ENCODE measurements at places on chromosomes 1 and 21. TPM values are rescaled to one million over a fixed set of nuclear protein-coding genes. Genes with fewer than 3 reads are reported as not detected.

DNA sequence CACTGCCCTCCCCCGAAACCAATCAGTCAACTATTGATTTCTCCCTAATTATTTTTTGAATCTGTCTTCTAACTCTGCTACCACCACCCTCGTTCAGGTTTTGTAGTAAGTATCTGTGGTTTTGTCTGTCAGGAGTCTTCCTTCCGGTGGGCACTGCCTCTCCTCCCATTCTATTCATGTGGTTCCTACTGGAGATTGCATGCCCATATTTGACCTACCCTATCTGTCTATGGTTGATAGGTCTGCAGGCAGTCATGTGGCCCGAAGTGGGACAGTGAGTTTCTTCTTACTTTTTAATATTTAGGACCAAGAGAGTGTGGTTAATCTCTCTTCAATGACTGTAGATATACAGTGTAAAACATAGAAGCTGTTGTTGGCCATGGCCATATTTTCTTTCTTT is 17.8 kb upstream of the MAST2 start:
- DNase-seq, result no peak

The HES4 gene
- 184 TPM for total RNA-seq

The CENPF gene
- total RNA-seq, result 20.6 TPM

The MX2 gene
- 1.4 TPM for total RNA-seq

The ADAM30 gene
- total RNA-seq, result not detected

DNA sequence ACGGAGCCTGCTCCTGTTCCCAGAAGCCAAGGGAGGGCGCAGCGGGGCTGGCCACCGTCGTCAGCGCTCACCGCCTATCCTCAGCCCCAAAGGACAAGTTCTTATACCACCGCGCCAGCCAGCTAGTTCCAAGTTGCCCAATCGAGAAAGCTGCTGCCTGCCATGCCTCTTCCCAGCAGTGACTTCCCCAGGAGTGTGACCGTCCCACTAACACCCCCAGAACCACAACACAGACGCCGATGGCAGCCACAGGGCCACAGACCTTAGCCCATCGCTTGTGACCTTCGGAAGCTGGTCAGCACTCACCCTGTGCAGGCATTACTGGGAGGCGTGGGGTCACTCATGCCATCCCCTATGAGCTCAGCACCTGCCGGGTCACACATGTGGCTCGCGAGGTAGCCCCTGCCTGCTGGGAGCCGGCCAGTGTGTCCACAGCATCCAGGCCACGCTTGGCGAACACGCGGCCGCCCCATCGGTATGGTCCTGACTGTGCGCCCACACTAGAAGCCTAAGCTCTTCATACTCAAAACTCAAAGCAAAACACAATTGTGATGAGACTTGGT is 20.1 kb downstream of the NADK start:
- DNase-seq, result no peak

The STUM gene
- not detected for total RNA-seq

GRCh38 chr1:183239220-183239742 is 53.2 kb downstream of the LAMC2 start:
- DNase-seq, result no peak

DNA sequence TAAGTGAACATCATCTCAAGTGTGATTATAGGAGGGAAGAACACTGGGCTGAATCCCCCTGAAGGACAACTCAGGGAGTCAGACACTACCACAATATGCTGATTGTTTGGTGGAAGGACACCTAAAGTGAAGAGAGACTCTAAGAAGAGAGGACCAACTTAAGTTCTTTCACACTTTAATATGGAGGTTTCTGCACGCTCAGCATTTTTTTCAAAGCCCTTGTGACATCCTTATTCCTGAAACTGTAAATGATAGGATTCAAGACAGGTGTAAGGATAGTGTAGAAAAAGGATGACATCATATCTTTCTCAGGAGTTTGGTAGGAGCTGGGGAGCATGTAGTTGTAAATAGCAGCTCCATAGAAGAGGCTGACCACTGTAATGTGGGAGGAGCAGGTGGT is 4.8 kb downstream of the OR2T10 start:
- no peak for DNase-seq

- no peak for DNase-seq
These were observed 49.6 kb downstream of the AK4 start for GRCh38 chr1:65197636-65198035.

DNA sequence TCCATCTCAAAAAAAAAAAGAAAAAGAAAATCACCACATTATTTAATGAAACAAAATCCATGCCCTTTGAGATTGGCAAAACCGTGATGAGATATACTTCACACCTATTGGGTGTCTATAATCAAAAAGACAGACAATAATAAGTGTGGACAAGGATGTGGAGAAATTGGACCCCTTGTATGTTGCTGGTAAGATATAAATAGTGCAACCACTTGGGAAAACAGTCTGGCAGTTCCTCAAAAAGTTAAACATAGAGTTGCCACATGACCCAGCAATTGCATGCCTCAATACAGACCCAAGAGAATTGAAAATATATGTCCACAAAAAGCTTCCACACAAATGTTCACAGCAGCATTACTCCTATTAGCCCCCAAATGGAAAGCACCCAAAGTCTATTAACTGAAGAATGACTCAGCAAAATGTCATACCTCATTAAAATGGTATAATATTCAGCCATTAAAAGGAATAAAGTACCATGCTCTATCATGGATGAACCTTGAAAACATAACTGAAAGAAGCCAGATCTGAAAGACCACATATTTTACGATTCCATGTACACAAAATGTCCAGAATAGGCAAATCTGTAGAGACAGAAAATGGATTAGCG is 24.3 kb downstream of the LMOD1 start:
- no peak for DNase-seq

GRCh38 chr1:7386226-7387052 is 384.7 kb upstream of the VAMP3 start:
- no peak for DNase-seq

The GBP3 gene
- total RNA-seq, result 28.5 TPM

The RASAL2 gene
- 20.8 TPM for total RNA-seq

- DNase-seq, result no peak
These were observed 320.3 kb upstream of the PLXNA2 start for GRCh38 chr1:208564466-208564865.

The TTC24 gene
- not detected for total RNA-seq

The SELE gene
- total RNA-seq, result not detected

DNA sequence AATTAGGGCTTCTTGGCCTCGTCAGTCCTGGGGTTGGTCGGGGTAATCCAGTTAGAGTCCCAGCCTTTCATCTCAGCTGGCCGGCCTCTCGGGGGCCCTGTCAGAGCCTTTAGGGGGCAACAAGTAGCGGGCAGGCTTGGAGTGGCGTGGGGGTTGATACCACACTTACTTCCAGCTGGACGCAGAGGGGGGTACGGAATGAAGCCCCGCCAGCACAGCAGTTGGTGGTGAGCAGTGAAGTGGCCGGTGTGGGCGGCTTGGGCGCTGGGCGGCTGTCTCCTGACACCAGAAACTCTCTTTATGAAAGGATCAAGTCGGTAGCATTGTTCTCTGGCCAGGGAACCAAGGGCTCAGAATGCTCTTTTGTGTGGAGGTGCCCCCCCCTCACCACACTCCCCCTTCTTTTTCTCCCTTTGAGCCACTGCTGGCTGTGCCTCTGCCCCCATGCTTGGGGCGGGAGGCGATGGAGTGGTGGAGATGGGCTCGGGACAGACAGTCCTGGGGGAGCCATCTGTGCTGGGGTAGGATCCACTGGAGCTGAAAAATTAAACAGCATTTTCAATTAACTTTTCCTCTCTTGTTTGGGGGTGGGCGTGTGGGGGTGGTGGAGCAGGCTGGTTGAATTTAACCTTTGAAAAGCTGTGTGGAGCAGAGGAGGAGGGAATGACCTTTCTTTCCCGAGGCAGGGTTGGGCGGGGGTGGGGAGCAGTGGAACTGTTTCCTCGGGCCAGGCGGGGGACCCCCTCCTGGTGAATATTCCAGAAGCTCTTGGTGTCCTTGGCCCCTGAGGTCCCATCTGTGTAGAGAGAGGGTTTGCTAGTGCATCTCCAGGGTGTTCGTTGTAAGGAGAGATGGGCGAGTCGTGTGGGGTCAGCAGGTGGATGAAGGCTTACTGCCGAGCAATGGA is 102.7 kb downstream of the RNF220 start:
- no peak for DNase-seq

The GNG4 gene
- total RNA-seq, result 0.54 TPM

The TEX38 gene
- total RNA-seq, result not detected

The OLFML3 gene
- 0.17 TPM for total RNA-seq

- DNase-seq, result no peak
These were observed 48.9 kb upstream of the CAPZB start for GRCh38 chr1:19534281-19534680.

The SERTAD4 gene
- 10.6 TPM for total RNA-seq

GRCh38 chr1:175840787-175841186 is 97.4 kb upstream of the TNR start:
- no peak for DNase-seq

The CFAP74 gene
- total RNA-seq, result not detected

DNA sequence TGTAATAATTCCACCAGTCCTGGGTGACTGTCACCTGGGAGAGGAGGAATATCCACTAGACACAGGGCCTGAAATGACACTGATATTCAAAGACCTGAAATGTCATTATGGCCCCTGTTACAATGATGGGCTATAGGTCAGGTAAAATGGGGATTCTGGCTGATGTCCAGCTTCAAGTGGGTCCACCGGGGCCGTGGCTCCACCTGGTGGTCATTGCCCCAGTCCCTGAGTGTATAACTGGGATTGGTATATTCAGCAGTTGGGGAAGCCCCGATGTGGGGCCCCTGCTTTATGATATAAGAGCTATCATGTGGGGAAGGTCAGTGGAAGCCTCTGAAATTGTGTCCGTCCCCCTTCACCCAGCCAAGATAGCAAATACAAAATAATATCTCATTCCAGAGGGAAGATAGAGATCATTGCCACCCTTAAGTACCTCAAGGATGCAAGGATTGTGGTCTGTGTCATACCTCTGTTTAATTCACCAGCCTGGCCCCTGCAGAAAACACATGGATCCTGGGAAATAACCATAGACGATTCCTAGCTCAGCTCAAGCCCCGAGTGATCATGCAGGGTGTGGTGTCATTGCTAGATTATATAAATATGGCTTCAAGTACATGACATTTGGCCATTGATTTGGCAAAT is 19.4 kb downstream of the PLEKHO1 start:
- DNase-seq, result no peak

GRCh38 chr1:112840631-112841624 is 115.1 kb downstream of the SLC16A1 start:
- DNase-seq, result peak; percentile 28

DNA sequence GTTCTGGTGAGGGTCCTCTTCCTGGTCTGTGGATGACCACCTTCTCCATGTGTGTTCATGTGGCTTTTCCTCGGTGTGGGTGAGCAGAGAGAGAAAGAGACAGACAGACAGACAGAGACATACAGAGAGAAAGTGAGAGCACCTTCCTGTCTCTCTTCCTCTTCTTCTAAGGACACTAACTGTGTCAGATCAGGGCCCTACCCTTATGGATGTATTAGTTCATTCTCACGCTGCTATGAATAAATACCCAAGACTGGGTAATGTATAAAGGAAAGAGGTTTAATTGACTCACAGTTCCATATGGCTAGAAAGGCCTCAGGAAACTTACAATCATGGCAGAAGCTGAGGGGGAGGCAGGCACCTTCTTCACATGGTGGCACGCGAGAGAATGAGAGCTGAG is 131.5 kb upstream of the ZNF648 start:
- DNase-seq, result no peak

The CCDC27 gene
- total RNA-seq, result not detected

The SH3D21 gene
- total RNA-seq, result 1.9 TPM

The EXO1 gene
- 4.4 TPM for total RNA-seq

The CCT3 gene
- total RNA-seq, result 303 TPM

DNA sequence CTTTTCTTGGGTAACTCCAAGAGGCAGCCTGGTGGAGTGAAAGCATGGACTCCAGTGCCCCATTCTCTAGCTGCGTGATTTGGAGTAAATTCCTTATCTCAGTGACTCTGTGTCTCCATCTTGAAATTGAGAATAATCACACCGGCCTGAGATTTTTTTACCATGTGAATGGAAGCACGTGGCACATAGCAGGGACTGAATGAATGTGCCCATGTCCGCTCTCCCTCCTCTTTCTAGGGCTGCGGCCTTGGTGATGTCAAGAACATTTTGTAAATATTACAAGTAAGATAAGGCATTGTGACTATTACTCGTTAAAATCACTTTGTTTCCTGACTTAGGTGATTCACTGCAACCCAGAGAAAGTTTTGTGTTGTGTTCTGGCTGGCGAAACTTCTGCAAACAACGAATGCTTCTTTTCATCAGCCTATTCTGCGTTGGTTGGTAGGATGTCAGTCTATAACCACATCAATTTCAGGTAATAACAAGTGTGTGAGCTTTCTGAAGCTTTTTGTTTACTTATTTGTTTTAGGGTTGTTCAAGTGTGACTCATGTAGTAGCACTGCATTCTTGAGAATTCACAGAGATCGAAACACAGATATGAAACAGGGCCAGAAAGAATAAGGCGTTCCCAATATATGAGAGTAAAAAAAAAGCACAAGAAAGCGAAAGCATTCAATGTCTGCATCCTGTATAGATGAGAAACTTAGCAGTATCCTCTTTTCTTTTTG is 135.7 kb upstream of the SLC45A1 start:
- DNase-seq, result peak; percentile 45

DNA sequence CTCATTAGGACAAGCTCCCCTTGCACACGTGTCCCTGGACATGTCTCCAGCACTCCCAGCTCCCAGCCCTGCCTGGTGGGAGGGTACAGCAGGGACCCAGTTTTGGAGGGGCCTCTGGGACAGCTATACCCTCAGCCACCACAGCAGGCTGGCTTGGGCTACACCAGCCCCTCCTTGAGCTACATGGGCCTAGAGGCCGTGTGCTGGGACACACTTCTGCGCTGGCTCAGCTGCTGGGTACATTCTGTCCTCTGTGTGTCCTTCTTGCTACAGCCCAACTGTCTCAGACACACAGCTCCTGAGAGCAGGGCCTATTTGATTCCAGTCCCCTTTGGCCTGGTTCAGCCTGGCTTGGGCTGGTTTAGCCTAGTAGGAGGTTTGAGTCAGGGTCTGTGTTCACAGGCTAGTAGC is 26.7 kb downstream of the DMAP1 start:
- no peak for DNase-seq

- no peak for DNase-seq
These were observed 499.6 kb upstream of the C1orf87 start for GRCh38 chr1:60573121-60573520.

GRCh38 chr21:39003982-39004633 is 179.1 kb downstream of the PSMG1 start:
- DNase-seq, result no peak

DNA sequence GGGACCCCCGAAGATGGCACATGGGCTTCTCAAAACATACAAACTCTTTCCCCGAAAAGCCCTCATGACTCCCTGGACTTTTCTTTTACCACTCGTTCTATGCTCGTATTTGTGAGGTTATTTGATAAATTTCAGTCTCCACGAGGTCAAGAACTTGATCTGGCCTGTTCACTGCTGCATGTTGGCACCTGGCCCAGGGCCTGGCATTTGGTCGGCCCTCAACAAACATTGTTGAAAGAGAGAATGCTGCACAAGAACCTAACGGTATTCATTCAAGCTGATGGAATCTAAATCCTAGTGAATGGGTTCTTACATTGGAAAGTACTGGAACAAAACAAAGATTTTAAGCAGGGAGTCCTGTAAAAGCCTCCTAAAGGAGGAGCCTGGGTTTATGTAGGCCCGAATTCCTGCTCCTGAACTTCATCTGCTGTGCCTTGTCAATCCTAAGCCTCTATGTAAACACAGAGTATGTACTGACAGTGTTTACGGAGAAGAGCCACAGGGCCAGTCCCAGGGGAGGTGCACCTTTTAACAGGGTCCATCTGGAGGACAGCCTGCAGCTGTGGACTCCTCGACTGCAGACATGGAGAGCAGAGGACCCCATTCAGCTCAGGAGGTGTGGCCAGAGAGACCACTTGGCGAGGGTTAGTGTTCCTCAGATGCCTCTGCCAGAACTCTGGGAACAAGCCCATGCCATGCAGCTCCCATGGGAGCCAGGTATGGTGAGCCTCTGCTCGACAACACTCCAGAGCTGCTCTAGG is 46.9 kb downstream of the L1TD1 start:
- DNase-seq, result no peak

Measured in kidney epithelial cell (primary cell).